ENCODE measurements at places on chromosomes 5 and 9. TPM values are rescaled to one million over a fixed set of nuclear protein-coding genes. Genes with fewer than 3 reads are reported as not detected.

ANKRD18A gene
- total RNA-seq, result 2.9 TPM

C9orf153 gene
- not detected for total RNA-seq

ZNF366 gene
- 8.7 TPM for total RNA-seq

GLDC gene
- total RNA-seq, result not detected

PRRX2 gene
- 0.54 TPM for total RNA-seq

PSD2 gene
- not detected for total RNA-seq

FAM13B gene
- total RNA-seq, result 22.6 TPM

PCDHGA12 gene
- 6.5 TPM for total RNA-seq

FNIP1 gene
- total RNA-seq, result 30.8 TPM

TMC1 gene
- total RNA-seq, result not detected

CCDC183 gene
- 1.6 TPM for total RNA-seq

CKMT2 gene
- total RNA-seq, result 1,804 TPM

TMEM252 gene
- total RNA-seq, result not detected

GABRA6 gene
- not detected for total RNA-seq

GZMA gene
- total RNA-seq, result 1.7 TPM

HRCT1 gene
- 8.1 TPM for total RNA-seq

STC2 gene
- 10.4 TPM for total RNA-seq

GLRX gene
- 111 TPM for total RNA-seq

C9orf152 gene
- not detected for total RNA-seq

STPG3 gene
- 1.4 TPM for total RNA-seq

CARD9 gene
- 1.4 TPM for total RNA-seq

PCDHB8 gene
- 2.2 TPM for total RNA-seq

GNA14 gene
- total RNA-seq, result 2.6 TPM
